ENCODE measurements at places on chromosomes 7 and 10. TPM values are rescaled to one million over a fixed set of nuclear protein-coding genes. Genes with fewer than 3 reads are reported as not detected.
A peak's percentile ranks its signal among the peaks of the same experiment; 100 is the strongest.

DNA sequence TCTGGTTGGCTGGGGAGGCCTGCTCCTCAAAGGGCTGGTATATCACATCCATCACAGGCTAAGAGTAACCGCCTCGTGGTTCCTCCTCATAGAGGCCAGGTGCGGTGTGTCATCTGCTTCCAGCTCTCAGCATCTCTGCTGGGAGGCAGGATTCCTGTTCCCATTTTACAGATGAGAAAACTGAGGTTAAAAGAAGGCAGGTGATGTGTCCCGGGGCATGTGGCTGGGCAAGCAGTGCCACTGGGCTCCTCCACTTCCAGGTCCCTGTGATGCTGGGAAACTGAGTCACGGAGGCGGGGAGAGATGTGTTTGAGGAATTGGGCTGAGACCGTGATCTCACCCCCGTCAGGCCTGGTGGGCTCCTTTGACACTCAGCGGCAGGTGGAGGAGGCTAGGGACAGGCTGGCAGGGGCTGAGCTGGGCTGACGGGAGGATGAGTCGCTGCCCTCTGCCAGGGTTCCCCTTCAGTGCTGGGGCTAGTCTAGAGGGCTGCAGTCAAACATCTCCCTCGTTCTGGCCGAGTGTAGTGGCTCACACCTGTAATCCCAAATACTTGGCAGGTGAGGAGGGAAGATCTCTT, 9.4 kb downstream of the ARPC1B start:
- no peak for DNase-seq

DNA sequence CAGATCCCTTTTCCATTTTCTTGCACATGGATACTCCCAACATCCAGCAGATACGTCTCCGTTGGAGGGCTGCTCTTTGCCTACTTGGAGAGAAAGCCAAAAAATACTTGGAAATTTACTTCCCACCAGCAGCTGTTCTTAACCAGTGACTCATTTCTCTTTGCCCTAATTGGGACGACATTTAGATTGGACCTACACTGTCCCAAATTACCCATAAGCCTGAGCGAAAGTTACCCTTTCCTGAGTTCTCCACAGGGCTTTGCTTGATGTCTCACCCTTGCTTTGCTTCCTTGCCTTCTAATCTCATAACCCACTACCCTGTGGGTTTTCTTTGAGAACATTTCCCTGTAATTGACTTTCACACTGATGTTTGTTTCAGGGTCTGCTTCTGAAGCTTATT, 48.1 kb downstream of the SAMD8 start:
- no peak for DNase-seq

DNA sequence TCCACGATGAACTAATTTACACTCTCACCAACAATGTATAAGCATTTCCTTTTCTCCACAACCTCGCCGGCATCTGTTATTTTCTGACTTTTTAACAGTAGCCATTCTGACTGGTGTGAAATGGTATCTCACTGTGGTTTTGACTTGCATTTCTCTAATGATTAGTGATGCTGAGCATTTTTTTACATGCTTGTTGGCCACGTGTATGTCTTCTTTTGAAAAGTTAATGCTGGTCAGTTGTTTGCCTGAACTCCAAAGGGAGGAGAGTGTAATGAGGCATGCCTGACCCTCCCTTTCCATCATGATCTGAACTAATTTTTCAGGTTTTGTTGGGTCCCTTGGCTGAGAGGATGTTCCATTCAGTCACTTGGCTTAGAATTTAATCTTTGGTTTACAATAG, 50.7 kb upstream of the SVIL start:
- no peak for DNase-seq

DNA sequence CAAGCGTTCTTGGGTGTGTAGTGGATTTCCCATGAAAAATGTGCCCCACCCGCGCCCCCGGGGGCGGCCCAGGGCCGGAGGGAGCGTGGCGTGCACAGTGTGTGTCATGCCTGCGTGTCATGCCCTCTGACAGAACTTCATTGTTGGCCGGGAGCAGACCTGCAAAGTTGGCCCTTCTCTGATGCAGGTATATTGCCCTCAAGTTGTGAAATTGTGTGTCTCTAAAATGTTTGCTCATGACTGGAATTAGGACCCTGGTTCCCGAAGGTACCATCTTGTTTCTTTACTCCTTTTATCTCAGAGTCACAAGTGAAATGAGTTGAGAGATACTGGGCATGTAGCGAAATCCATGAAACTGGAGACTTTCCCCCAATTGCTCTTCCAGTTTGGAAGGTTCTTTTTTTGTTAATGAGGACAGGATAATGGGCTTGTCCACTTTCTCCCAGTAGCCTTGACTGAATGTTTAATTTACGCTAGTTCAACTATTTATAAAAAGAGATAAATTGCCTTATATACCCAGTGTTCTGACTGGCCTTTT, 26.2 kb downstream of the ADK start:
- DNase-seq: peak; percentile 48

DNA sequence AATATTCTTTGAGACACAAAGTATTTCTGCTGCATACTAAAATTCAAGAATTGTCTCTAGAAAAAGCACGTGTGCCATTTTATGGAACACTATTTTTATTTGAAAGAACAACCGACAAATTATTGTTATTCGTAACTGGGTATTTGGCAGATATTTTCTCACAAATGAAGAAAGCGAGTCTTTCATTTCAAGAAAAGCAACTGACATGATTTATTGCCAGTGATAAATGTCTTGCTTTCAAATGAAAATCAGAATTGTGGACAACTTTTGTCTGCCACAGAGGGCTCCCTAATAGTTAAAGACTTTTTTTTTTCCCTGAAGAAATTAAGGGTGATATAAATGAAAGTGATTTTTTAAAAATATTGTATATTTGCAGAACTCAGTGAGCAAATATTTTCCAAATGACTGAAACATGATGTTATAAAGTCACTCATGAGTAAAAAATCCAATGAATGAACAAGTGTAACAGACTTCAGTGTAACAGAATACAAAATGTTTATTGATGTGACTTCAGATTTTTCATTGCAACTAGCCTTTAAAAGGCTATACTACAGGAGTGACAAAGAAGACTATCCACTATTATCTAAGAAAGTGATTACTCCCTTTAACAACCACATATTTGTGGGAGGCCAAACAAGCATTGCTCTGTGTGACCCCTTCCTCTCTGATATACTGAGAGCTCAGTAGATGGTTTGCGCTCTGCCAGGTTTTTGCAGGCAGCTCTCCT, 49.0 kb upstream of the SEMA3E start:
- DNase-seq: no peak

DNA sequence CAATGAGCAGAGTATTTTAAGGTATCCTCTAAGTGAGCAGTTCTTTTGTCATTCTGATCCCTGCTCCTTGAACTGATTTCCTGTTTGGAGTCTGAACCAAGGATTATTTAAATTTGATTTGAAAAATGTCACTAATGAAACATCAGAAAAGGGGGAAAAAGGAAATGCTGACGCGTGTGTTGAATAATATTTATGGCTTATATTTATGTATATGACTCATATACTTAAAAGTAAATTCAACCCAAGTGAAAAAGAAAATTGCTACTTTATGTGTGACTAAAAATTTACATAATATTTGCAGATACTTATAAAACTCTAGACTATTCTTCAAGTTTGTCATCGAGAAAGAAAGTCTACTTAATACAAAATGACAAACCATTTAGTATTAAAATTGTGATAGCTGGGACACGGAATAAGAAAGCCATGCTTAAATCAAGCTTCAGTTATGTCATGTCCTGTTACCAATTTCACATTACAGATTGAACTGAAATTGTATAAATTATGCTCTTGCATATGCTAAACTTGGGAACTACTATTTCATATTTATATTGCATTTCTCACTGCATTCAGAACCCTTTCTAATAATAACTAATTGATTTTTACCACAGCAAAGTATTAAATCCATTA, 649.9 kb downstream of the MAGI2 start:
- DNase-seq: no peak

DNA sequence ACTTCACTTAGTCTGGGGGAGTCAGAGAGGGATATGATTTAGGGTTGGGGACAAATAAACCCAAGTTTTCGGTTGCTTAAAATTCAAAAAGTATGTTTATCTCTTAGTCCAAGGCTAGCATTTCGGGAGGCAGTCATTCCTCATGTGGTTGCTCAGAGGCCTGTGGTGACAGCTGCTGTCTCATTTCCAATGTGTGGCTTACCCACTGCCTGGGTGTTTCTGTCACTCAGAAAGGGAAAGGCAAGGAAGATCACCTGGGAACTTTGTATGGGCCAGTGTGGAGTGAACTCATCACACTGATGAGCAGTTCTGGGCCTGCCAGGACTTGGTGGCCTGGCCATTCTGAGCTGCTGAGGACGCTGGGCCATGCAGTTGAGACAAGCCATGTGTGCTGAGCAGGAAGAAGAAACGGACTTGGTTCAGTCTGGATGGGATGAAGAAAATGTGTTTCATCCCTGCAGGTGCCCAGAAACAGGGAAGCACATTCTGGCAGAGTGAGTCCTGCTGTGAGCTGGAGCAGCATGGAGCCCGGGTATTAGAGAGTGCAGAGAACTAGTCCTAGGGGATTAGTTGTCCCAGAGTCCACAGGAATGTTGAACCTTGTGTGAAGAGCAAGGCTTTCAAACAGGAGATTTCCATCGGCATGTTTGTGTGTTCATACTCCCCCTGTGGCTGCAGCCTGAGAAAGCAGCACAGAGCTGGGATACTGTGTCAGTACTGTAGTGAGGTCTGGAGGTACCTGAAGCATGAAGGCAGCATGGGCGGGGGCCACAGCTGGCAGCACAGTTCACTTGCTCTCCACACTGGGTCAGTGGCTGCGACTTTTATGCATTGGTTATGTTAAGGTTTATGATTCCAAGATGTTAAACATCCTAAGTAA, 211.1 kb upstream of the IGFBP3 start:
- DNase-seq: no peak

DNA sequence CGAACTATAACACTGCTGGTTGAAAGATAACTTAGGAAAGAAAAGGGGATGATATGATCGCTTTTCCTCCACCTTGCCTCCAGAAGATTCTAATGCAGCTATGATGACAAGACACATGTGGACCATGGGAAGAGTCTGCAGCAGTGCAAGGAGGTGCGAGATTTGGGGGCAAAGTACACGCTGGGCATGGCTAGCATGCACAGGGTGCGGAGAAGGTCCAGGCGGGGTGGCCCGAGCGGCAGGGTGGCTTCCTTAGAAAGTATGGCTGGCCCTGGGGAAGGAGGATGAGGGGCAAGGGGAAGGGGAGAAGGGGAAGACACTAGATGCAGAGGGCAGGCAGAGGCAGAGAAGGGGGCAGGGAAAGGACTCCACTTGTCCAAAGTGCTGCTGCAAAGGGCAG, 15.6 kb downstream of the ATXN7L1 start:
- no peak for DNase-seq

- DNase-seq: no peak
These were observed 112.8 kb downstream of the APBB1IP start for GRCh38 chr10:26550774-26551526.

GRCh38 chr10:92420546-92421275, 129.7 kb downstream of the MARCHF5 start:
- no peak for DNase-seq

GRCh38 chr10:77844713-77845445, 81.7 kb downstream of the DLG5 start:
- DNase-seq: peak; percentile 77

DNA sequence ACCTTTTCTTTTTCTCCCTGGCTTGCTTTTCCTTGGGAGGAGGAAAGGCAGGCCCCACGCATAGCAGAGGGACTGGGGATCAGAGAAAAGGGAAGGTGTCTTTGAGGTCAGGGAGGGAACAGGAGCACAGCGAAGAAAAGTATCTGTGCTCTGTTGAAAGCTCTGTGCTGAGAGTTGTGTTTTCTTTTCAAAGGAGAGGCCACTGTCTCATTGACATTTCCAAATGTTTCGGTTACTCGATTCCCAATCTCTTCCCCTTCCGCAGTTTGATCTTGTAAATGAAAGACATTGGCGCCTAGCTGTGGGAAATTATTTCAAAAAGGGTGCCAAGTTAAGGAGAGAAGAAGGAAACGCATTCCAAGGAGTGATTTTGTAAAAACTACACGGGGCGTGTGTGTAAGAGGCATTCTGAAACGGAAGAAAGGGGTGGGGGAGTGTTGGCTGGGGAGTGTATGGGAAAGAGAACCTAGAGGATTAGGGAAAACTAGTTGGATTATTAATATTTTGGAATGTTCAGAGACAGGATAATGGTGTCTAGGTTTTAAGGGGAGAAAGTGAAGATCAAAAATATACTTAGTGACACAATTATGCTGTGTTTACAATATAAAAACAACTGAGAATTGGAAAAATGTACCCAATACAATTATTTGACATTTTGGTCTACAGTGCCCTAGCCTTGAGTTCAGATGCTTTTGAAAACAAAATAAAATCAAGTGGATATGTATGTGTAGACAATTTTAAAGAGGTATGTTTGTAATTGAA, 708 bp downstream of the KLHDC10 start:
- DNase-seq: peak; percentile 28

DNA sequence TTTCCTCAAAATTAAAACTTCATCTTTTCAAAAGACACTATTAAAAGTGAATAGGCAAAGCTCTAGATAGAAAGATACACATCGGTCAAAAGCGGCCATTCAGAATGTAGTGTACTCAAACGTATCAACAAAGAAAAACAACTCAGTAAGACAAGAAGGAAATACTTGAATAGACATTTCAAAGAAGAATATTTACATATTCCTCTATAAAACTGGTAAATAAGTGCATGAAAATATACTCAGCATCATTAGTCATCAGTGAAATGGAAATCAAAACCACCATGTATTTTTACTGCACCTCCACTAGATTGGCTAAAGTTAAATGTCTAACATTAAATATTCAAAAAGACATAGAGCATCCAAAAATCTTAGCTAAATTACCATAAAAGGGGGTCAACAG, 551.1 kb upstream of the SORCS1 start:
- DNase-seq: no peak

- DNase-seq: no peak
These were observed 594.5 kb upstream of the DPP6 start for GRCh38 chr7:153457746-153458145.

DNA sequence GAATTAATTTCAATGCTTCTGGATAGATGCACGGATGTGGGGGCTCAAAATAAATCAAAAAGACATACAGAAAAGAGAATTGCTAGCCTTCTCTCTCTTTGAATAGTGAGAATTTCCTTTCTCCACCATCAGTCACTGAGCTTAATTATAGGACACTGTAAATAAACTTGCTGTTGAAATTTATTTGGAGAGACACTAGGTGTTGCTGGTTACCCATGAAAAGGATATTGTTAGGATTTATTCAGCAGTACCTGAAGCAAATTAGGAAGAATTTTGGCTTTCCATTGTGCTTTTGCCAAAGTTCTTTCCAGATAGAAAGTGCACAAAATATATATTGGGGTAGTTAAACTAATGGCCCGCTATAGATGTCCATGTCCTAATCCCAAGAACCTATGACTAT, 27.6 kb downstream of the GCC1 start:
- DNase-seq: no peak

Gene NKX1-2
- polyA plus RNA-seq: 13.1 TPM

Gene GDF2
- not detected for polyA plus RNA-seq

Gene PVRIG
- 0.81 TPM for polyA plus RNA-seq

Data from small intestine (tissue), 16 donors.